Fibroblast of pulmonary artery (primary cell): ENCODE measurements at places on chromosomes 2 and 18.

GRCh38 chr2:27115519-27115918 is 3.4 kb downstream of the CGREF1 start:
- no peak for DNase-seq

- DNase-seq: peak; percentile 18
Observed at GRCh38 chr2:25808006-25808383, 70.3 kb downstream of the ASXL2 start.

DNA sequence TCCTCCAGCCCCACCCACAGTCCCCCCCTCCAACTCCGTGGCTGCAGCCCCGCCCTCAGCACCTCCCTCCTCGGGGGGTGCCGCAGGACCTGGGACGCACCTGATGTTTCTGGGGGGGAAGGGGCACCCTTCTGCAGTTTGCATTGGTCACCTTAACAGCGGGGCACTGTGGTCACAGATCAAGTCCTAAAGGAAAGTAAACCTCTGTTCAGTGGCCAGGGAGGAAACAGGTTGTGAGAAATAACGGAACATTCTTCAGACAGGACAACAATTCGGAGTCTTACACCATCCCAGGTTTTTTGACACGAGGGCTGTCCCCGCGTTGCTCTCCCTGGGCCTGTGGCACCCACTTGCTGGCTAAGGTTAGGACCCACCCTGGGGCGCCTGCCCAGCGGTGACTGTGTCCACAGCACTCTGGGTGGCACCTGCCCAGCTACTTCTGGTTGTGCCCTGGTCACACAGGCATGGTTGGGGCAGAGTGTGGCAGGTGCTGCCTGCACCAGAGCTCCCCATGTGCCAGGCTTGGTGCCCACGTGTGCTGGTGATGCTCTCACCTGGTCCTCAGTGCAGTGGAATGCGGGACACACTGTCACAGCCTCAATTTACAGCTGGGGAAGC is 93.5 kb upstream of the OTOS start:
- DNase-seq: no peak

DNA sequence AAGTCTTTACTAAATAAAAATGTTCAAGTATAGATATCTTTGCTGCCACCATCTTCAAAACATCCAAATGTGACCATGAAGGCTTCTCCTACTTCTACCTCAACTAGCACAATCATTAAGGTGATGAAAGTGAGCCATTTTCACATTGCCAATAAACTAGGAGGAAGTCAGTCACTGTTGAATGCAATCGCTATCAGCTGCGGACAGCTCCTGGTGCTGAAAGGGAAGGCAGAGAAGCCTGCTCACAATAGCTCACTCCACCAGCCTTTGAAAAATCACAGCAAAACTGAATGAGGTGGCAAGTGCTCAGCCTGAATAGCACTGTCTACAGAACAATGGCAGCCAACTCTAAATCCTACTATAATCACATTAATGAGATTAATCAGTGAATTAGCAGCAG is 2.2 kb downstream of the MYT1L start:
- peak; percentile 1 for DNase-seq

DNA sequence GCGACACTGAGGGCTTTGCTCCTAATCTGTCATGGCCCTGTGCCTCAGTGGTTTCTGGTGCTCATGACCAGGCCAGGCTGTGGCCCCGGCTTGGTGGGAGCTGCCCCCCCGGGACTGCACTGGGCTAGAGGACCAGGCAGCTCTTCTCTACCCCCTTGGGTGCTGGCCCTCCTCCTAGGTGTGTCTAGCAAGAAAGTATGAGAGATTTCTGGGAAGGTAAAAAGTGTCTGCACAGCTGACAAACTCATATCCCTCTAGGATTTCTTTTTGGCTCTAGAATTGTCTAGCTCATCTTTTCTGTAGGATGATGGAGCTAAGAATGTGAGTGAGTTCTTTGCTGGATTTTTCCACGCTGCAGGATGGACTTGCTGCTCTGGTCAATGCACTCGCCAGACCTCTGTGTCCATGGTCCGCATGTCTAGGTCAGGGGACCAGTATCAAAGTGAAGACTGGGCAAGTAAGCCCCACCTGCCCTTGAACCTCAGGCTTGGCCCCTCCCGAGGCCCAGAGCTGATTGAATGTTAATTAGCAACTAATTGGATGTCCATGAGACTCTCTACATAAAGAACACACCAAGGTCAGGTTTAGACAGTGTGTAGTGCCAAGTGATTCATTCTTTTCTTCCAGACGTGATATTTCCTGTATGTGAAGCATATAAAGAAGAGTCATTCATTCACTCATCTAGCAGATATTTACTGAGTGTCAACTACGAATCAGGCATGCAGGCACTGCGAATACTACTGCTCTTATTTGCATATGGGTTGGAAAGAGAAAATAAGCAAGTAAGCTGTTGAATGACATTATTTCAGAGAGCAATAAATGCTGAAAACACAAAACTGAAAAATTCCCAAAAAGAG is 15.6 kb upstream of the PSD4 start:
- peak; percentile 25 for DNase-seq

DNA sequence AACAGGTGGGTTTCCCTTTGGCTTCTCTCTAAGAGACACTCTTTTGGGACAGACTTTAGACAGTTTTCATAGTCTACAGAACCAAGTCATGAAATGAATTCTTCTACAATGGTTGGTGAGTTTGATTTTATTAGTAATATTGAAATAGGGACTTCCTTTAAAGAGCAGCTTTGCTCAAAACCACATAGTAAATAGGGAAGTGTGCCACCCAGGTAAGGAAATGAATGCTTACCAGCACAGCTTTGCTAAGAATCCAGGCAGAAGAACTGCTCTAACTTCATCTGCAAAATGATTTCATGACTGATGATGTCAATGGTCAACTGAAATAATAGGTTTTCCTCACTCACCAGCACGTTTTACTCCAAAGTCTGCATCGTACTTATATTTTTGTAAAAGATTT is 89.2 kb downstream of the NYAP2 start:
- DNase-seq: no peak

GRCh38 chr2:72674982-72675915 is 150.6 kb downstream of the EXOC6B start:
- DNase-seq: no peak

- no peak for DNase-seq
Observed at GRCh38 chr2:101256316-101256715, 3.6 kb downstream of the CNOT11 start.

DNA sequence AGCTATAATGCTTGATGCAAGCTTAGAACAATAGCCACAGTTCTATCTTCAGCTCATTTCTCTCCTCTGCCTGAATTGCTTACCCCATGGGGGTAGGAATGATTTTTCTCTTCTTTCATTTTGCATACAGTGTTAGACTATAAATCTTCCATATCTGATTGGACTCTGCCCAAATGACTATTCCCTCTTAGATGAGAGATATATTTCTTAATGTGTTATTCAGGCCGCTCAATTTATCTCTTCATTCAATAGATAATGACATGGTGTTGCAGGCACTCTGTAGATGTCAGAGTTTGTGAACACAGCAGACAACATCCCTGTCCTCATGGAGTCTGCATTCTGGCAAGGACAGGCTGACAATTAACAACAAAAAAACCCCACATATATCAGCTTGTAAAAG is 443.7 kb upstream of the CELF4 start:
- no peak for DNase-seq

DNA sequence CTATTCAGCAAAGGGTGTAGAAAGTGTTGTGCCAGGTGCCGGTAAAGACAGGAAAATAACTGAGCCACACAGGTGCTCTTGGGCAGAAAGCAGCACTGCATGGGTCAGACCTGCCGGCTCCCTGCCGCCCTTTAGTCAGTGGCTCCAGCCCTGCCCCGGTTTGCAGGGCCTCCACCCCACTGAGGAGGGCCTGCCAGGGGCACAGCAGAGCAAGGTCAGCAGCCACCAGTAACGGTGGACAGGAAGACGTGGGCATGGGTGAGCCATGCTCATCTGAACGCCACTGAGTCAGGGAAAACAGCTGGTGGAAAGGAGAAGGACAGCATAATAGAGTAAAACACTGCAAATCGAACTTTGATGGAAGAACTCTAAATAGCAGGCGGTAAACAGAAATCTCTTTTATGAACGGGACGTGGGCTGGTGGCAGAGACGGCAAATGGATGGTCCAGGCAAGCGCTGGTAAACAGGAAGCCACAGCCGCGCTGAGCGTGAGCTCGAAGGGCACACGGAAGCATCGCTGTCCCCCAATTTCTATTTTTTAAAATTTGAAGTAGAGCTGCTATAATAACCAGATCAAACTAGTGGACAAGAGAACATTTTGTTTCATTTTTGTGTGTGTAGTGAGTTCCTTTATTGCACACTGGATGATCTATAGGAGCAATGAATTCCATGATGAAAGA is 141.8 kb upstream of the ALKAL2 start:
- DNase-seq: no peak

GRCh38 chr2:136206613-136207012 is 88.7 kb upstream of the CXCR4 start:
- no peak for DNase-seq

DNA sequence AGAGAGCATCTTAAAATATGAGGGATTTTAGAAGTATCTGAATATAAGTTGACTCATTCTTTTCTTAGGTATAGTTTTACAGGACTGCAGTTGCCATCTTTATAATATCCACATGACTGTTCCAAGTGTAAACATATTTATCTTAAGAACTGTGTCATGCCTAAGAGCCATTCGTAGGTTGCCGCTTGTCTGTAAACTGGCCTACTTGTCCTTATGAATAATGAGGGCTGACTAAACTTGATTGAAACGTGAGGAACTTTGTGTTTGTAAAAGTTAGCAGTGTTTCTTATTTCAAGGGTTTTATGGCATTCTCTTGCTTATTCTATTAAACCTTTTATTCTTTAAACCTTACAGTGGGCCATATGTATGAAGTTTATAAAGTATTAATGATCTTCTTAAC is 99.6 kb downstream of the MAP3K20 start:
- DNase-seq: no peak

GRCh38 chr2:99111236-99111635 is 30.3 kb upstream of the C2orf15 start:
- DNase-seq: no peak

DNA sequence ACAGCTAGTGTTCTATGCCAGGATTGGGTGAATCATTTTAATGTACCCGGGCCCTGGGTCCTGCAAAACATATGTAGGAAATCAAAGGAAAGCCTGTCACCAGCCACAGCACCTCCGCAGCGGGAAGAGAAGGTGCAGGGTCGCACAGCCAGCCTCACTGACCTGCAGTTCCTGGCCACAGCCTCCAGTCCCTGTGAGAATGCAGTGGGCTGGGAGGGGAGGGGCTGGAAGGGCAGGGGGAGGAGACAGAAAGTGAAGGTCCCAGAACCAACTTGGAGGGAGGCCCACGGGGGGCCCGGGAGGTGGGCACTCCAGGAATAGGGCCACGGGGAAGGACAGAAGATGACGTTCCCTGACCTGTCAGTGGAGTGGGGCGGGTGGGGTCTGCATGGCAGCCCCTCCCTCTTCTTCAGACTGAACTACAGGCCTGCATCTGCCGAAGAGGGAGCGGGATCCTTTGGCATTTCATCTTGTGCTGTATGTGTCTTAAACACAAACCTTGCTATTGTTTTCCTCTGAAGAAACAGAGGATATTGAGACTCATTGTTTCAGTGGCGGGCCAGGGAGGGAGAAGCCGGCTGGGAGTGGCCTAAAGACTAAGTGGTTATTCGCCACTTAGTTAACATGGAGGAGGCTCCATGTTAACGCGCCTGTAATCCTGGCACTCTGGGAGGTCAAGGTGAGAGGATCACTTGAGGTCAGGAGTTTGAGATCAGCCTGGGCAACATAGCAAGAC is 7.5 kb downstream of the MAL start:
- no peak for DNase-seq

GRCh38 chr2:37552339-37552738 is 119.1 kb downstream of the CDC42EP3 start:
- no peak for DNase-seq

DNA sequence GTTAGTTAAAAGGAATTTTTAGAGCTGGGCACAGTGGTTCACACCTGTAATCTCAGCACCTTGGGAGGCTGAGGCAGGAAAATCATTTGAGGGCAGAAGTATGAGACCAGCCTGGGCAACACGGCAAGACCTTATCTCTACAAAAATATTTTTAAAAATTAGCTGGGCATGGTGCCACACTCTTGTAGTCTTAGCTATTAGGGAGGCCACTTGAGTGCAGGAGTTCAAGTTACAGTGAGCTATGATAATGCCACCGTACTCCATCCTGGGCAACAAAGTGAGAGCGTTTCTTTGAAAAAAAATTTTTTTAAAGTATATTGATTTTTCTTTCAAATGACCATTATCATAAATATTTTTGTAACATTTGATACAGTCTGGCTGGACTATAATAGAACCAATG is 93.6 kb upstream of the FAM117B start:
- peak; percentile 25 for DNase-seq

GRCh38 chr2:157056200-157056676 is 201.3 kb upstream of the GALNT5 start:
- DNase-seq: peak; percentile 90

GRCh38 chr2:205484215-205484614 is 198.1 kb upstream of the NRP2 start:
- no peak for DNase-seq
